ENCODE measurements at places on chromosomes 16 and 17.

GRCh38 chr17:17447264-17447663, 29.5 kb upstream of the MED9 start:
- DNase-seq, result no peak

DNA sequence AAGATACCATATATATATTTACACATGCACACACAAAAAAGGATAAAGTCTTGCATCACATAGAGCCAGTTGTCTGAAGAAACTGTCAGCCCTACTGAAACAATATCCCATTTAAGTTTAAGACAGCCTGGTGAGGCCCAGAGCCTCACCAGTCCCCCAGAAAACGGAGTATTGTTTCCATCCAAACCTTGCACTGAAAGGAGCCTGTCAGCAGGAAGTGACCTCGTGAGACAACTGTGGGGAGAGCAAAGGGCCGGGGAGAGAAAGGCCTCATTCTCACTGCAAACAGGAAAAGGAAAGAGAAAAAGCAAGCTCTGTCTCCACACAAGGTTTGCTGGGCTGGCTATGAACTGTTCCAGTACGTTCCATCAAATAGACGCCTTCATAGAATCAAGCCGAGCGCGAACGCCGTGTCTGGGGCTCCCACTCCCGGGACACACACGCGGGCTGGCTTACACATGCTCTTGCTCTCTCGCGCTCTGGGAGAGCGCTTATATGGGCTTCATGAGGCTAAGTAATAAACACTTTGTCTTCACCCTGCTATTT, 44.4 kb upstream of the ZFHX3 start:
- DNase-seq, result no peak

GRCh38 chr16:11705311-11706025, 37.2 kb downstream of the TXNDC11 start:
- DNase-seq, result no peak

DNA sequence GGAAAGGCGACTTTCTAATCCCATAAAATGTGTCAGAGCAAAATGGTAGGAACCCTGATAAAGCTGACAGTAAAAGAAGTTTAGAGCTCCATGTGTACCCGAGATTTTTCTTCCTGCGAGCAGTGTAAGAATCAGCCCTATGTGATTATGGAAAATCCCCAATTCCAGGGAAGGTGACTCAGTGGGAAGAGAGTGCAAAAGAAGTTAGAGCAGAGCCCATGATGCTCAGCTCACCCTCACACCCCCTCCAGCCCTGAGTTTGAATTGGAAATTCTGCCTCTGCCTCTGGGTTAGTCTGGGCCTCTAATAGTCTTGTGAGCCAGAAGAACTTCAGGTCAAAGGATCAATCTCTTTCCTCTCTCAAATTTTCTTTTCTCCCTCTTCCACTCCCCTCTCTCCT, 12.5 kb downstream of the C17orf78 start:
- no peak for DNase-seq

DNA sequence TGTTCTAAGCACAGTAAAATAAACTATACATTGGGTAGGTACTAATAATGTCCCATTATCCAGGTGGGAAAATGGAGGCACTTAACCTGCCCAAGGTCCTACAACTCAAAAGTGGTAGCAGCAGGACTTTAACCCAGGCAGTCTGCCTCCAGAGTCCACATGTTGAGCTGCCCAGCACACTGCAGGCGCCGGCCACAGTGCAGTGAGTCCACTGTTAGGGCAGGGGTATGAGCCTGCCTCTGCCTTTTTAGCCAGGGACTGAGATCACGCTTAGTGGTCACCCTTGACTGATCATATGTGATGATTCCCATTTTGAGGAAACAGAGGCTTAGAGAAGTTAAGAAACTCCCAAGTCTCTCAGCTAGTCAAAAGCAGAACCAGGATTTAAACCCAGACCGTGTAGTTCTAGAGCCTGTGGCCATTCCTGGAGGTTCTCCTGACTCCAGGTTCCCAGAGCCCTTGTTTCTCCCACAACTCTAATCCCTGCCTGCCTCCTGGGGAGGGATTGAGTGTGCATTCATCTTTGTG, 8.4 kb downstream of the CES1 start:
- no peak for DNase-seq

DNA sequence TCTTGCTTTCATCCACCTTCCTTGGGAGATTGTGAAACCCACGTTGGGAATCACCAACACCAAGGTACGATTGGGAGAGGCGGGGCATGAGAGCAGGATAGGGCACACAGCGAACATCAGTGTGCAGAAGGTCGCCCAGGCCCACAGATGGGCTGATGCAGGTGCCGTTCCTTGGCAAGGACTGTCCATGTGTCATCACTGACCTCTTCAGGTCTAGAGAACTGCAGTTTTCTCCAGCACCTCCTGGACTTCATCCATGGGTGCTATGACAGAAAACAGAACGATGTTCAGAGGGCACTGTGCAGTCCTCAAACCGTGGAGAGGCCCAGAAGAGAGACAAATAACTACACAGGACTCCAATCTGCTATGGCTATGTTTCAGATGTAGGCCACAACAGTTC, 23.9 kb upstream of the TAT start:
- no peak for DNase-seq

DNA sequence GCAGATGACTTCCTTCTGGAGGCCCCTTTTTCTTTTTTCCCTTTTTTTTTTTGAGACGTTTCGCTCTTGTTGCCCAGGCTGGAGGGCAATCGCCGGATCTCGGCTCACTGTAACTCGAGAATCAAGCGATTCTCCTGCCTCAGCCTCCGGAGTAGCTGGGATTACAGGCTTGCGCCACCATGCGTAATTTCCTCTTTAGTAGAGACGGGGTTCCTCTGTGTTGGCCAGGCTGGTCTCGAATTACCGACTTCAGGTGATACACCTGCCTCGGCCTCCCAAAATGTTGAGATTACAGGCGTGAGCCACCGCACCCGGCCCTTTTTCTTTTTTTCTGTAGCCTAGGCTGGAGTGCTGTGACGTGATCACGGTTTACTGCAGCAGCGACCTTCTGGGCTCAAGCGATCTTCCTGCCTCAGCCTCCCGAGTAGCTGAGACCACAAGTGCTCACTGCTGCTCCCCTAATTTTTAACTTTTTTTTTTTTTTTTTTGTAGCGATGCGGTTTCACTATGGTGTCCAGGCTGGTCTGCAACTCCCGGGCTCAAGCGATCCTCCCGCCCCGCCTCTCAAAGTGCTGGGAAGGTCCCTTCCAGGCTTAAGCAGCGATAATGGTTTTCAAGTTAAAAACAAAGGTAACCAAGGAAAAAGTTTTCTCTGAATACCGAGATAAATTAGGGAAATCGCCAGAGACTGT, 956 bp upstream of the IST1 start:
- DNase-seq, result no peak

DNA sequence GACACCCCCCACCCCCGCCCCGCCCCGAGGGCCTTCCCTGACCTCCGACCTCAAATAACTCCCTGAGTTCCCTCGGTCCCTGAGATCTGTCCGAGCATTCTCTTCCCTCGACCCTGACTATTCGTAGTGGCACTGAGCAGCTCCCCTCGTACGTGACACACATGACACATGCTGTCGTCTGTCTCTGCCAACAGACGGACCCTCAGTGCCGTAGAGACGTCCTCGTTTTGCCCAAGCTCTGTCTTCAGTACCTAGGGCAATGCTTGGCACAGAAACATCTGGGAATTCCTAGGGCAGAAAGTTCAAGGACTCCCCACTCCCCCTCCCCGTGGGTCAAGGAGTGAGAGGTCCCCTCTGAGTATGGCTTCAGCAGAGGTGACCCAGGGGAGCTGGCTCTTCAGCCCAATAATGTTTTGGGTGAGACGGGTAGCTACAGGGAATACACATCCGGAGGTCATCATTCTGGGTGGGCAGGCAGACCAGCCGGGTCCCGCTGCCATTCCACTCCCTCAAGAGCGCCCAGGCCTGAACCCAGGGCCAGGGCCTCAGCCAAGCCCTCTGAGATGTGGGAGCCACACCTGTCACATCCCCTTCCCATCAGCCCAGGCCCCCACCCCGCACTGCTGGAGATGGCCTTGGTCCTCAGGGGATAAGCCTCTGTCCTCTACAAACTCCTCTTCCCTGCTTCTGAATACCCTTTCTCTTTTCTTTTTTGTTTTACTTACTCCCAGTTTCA, 671 bp upstream of the FADS6 start:
- no peak for DNase-seq

DNA sequence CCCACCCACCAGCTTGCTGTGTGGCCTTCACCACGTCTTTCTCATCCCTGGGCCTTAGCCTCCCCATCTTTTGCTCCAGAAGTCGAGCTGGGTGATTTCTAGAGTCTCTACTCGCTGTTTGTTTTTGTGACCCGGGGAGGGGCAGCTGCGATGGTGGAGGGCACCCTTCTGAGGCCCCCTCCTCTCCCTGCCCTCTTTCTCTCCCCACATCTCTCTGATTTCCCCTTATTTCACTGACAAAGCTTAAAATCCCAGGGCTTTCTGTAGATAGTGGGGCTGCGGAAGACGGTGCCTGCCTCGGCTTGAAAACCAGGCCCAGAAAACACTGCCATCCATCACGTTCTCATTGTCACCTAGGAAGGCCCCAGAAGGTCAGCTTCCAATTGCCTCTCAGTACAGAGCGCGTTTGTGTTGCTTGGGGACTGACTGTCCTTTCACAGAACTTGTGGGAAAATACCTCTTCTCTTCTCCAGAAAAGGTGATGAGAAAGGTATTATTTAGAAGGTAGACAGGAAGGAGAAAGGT, 95.1 kb downstream of the NTN1 start:
- DNase-seq, result no peak

DNA sequence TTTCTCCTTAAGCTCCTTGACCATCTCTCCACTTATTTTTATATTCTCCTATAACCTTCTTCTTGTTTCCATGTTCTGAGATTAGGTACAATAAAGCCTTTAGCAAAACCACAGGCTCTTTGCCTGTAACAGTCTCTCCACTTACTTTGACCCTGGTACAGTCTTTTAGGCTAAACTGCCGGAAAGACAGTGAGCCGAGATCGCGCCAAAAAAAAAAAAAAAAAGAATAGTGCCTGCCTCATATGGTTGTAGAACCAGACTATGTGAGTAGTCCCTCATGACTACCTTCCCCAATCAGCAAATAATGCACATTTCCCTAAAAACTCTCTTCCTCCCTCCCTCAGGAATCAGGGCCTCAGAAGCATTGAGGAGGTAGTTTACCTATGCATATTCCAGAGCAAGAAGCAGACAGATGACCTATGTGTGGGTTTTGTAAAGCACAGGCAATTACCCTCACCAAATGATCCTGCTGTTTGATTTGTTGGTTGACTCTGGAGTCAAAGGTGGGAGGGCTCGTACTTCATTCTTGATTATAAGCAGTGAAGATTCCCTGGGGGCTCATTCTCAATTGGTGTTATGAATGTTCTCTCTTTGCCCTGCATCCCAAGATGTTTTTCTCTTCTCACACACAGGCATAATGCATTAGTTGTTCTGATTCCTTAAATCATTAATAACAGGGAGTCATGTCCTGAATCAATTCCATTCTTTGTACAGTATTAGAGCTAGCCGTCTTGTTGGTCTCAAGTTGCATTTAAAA, 8.9 kb upstream of the NME1 start:
- no peak for DNase-seq

- no peak for DNase-seq
Measured at GRCh38 chr17:65332375-65332774, 195.2 kb downstream of the RGS9 start.

- no peak for DNase-seq
Measured at GRCh38 chr16:50351116-50351515, 17.7 kb downstream of the BRD7 start.

- no peak for DNase-seq
Measured at GRCh38 chr17:59167571-59168001, 12.0 kb downstream of the PRR11 start.

DNA sequence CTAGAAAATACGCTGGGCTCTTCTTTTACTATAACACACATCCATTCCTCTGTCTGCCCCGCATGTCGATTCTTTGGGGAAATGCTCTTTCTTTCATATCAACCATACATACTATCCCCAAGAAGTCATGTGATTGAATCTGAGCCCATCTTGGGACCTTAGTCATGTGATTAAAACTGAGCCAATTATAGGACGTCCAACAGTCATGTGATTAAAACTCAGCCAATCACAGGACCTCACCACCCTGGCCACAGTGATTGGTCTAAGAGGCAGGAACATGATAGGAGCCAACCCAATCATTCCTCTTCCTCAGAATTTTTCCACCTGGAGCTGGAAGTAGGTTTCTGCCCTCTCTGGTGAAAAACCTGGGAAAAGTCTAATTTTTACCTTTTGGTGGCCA, 78.8 kb downstream of the TMEM114 start:
- DNase-seq, result no peak

DNA sequence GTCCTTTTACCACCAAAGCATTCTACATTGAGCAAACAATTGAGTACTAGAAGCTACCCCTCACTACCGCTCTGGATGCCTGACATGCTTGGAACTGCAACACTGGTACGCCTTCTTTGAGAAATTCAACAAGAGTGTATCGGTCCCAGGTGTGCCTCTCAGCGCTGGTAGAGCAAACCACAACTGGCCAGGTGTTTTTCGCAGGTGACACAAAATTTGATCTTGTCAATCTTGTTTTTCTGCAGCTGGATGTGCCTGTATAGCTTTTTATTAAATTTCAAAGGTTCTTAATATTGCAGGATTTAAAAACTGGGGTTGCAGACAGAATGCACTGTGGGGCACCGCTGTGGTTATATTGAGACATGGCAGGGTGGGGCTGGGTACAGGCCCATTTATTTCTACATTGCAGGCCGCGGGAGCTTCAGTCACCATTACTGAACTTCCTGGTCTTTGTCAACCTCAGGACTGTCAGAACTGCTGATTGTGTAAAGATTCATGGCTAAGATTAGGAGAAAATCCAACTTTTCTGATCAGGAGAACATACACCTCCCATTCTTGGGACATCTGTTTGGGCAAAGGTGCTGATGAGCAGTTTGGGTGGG, 4.5 kb upstream of the SNX20 start:
- no peak for DNase-seq

DNA sequence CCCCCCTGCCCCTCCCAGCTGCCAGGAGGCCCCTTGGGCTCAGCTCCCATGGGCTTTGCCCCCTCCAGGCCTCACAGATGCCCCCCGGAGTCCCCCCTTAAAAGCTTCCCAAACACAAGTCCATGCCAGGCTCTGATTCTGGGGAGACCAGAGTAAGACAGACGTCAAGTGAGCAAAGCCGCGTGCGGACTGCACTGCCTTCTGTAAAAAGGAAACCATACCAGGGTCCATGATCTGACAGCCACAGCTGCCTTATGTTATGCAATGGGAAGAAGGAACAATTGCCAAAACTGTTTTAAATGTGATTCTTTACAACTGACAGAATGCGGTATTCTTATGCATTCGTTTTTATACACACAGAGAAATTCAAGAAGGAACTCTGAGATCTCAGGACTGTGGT, 17.9 kb upstream of the HEXD start:
- DNase-seq, result no peak

GRCh38 chr17:33725675-33726271, 432.7 kb upstream of the ASIC2 start:
- no peak for DNase-seq

DNA sequence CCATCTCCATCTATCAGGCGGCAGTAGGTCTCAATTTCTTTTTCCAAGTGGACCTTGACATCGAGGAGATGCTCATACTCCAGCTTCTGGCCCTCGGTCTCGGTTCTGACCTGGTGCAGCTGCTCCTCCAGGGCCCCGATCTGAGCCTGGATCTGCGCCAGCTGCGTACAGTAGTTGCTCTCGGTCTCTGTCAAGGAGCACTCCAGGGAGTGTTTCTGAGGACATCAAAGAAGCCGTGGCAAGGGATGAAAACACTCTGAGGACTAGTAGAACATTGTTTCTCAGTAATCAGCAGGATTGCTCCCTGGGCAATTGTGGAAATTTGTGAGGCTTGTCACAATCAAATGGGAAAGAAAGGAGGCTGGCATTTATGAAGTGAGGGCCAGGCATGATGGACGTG, 5.9 kb downstream of the KRT28 start:
- DNase-seq, result no peak

- no peak for DNase-seq
Measured at GRCh38 chr16:81448154-81449131, 3.8 kb downstream of the CMIP start.

Data from NCI-H1417 treated with DMSO at 0.1 percent for 48 hours (cell line).